ENCODE measurements at places on chromosomes 7 and 10. TPM values are rescaled to one million over a fixed set of nuclear protein-coding genes. Genes with fewer than 3 reads are reported as not detected.
A peak's percentile ranks its signal among the peaks of the same experiment; 100 is the strongest.

The RNF148 gene
- 0.51 TPM for total RNA-seq

The ADO gene
- total RNA-seq = 10.3 TPM

The EN2 gene
- under 0.01 TPM for total RNA-seq

The PNLIPRP3 gene
- total RNA-seq = under 0.01 TPM

The SORBS1 gene
- 0.77 TPM for total RNA-seq

The NOS3 gene
- total RNA-seq = 28.4 TPM

The BUB3 gene
- 148 TPM for total RNA-seq

The ODAD2 gene
- 0.26 TPM for total RNA-seq

The NUDT13 gene
- 1.3 TPM for total RNA-seq

The ITIH5 gene
- total RNA-seq = 1.0 TPM

The GARIN1A gene
- under 0.01 TPM for total RNA-seq

The TMEM236 gene
- 0.38 TPM for total RNA-seq

DNA sequence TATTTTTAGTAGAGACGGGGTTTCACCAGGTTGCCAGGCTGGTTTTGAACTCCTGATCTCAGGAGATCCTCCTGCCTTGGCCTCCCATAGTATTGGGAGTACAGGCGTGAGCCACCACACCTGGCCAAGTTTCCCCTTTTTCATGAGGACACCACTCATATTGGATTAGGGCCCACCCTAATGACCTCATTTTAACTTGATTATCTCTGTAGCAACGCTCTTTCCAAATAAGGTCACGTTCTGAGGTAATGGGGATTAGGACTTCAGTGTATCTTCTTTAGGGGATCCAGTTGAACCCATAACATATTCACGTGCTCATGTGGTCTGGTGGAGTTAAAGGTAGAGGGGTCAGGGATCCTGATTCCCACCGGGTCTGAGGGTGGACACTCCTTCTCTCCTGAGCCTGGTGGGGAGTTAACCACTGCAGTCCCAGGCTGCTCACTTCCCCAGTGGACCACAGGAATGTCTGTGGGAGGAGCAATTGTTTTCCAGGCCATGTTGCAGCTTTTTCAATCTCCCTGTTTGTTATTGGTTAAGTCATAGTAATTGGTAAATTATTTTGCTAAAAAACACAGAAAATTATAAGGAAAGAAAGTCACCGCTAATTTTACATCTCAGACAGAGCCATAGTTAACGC is 130.5 kb downstream of the GRK5 start:
- peak; percentile 49 for DNase-seq

DNA sequence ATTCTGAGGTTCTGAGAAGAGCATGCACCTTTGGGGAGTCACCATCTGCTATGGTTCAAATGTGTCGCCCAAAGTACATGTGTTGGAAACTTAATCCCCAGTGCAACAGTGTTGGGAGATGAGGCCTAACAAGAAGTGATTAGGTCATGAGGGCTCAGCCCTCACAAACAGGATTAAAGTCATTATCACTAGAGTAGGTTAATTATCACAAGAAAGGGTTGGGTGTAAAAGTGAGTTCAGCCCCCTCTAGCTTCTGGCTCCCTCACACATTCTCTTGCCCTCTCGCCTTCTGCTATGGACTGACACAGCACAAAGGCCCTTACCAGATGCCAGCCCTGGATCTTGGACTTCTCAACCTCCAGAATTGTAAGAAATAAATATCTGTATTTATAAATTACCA is 100.3 kb upstream of the C10orf90 start:
- DNase-seq = no peak

DNA sequence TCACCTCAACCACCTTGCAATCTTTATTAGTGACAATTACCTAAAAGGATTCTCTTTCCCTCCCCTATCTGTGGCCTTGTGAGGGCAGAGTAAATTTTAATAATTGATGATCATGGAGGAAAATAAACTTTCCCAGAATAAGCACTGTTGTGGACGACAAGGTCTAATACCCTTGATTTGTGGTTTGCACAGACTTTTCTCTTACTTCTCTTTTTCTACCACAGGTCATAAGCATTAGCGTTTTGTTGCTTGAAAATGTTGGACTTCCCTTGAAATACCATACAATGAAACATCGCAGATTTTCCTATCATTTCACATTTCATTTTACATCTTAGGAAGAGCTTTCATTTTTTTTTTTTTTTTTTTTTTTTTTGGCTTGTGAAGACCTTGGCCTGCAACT is 188.1 kb upstream of the TMEM72 start:
- no peak for DNase-seq

DNA sequence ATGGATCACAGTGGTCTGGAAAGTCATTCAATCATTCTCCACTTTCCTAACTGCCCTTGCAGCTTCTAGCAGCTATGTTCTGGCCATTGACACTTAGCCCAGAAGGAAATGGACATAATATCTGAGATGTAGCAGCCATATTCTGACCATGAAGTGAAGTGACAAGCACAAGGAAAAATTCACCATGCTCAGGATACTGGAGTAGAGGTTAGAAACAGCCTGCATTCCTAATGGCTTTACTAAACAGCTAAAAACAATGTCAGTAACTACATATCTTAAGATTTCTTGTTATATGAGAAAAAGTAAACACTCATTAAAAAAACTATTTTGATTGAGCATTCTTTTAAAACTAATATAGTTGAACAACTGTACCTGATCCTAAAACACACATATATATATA is 443.8 kb downstream of the MAGI2 start:
- DNase-seq = no peak

DNA sequence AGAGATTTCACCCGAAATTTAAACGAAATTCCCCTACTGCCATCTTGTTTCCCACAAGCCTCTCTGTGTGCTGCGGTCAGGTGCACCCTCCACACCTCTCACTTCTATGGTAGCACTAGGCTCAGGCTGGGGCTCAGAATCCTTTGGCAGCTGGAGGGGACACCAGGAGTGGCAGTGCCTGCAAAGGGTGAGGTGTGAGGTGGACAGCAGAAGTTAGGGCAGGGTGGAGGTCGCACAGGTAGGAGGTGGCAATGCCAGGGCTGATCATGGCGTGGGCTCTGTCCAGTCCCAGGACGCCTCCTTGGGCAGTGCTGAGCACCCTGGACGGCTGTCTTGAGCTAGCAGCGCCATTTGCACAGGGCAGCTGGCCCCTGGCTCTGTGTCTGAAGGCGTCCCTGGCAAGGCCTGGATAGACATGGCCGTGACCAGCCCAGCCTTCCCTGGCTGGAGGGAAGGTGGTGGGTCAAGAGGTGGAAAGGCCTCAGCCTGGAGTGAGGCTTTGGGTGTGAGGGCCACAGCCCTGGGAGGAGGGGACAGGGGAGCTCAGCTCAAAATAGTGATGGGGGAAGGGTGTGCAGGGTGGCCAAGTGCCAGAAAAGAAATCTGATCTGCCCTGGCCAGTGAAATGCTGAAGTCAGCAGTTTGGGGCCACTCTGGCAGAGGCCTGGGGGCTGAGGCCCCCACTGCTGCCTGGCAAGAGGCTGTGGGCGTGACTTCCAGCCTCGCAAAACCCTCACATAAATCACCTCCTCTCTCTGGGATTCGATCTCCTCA is 40.0 kb downstream of the ZCCHC24 start:
- no peak for DNase-seq

DNA sequence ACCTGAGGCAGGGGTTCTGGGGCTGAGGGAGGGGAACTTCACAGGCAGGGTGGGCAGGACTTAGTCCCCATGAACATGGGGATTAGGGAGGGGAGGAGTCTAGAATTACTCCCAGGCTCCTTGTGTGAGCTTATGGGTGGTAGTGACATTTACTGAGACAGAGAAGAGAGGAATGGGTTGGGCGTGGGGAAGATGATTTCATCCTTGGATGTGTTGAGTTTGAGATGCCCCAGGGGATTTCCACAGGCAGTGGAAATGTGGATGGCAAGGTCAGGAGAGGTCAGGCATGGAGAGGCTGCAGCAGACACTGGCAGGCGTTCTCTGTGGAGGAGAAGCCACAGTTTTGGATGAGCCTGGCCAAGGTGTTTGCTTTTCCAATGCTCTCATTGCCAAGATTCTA is 26.4 kb upstream of the GSDME start:
- DNase-seq = no peak

- no peak for DNase-seq
Observed at GRCh38 chr7:157006205-157006747, 4.2 kb downstream of the MNX1 start.

GRCh38 chr7:92794831-92795230 is 41.5 kb downstream of the CDK6 start:
- no peak for DNase-seq

GRCh38 chr7:91940171-91940570 is 491 bp upstream of the AKAP9 start:
- DNase-seq = no peak

GRCh38 chr10:124509880-124510632 is 48.4 kb downstream of the LHPP start:
- DNase-seq = no peak

- no peak for DNase-seq
Observed at GRCh38 chr10:132807621-132808049, 21.7 kb upstream of the NKX6-2 start.

- no peak for DNase-seq
Observed at GRCh38 chr7:127390186-127390816, 2.2 kb downstream of the ZNF800 start.

DNA sequence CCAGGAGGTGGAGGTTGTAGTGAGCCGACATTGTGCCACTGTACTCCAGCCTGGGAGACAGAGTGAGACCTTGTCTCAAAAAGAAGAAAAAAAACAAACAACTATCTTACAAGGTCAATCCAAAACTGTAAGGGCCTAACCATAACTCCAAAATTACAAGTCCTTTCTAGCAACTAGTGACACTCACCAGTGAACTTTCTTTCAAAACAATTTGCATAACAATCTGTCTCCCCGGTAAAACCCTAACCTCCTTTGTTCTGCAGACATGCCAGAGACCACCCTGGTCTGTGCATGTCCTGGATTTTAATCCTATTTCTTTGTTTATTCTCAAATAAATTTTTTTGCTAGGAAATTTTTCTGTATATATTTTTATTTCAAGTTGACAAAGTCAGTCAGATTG is 68.1 kb downstream of the EXOC6 start:
- no peak for DNase-seq

GRCh38 chr10:76839276-76839675 is 798.3 kb downstream of the KCNMA1 start:
- DNase-seq = no peak

GRCh38 chr10:26087666-26088065 is 128.9 kb upstream of the GAD2 start:
- DNase-seq = no peak

DNA sequence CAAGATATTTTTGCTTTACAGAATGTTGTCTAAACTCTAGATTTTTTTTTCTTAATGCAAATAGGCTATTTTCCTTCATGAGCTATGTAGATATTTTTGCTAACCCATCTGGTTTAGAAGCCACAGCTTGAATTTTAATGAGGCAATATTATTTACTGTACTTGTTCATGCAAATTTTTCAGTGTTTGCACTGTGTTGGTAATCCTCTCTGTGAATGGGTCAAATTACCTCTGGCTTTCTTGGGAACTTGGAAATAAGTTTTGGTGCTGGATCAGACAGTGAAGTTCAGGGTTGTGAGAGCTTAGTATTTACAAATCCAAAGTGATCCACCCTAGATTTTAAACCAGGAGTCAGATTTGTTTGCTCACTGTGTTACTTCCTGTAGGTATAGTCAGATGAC is 686.9 kb downstream of the NXPH1 start:
- DNase-seq = no peak

DNA sequence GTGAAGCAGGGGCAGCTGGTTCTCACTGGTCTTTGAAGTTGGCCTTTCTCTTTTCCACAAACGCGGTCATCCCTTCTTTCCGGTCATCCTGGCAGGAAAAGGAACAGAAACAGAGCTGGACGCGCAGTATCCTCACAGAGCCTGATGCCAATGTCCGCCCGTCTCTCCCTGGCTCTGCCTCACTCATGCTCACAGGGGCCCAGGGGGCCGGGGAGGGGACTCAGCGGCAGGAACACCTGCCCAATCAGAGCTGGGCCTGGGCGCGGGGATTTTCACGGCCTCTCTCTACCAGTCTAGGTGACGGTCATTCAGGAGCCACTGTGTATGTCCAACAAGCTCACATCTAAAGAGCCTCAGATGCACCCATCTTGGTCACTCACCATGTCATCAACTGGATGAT is 5.0 kb upstream of the FUOM start:
- no peak for DNase-seq

DNA sequence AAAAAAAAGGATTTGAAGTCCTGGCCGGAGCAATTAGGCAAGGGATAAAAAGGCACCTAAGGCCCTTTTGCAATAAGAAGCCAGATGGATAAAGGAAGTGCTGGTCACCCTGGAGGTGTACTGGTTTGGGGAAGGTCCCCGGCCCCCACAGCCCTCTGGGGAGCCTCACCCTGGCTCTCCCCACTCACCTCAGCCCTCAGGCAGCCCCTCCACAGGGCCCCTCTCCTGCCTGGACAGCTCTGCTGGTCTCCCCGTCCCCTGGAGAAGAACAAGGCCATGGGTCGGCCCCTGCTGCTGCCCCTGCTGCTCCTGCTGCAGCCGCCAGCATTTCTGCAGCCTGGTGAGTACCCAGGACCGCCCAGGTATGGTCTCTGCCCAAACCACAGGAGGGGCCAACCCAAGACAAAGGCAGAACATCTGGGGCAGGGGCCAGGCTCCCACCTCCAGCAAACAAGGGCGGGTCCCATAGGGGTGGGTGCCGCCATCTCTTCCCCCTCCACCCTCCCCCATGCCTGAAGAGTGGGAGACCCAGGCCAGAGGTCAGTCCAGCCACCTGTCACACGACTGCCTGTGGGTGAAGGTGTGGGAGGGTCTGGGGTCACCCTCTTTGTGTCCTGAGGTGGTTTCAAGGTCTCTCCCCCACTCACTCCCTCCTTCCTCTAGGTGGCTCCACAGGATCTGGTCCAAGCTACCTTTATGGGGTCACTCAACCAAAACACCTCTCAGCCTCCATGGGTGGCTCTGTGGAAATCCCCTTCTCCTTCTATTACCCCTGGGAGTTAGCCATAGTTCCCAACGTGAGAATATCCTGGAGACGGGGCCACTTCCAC is at the start of gene PILRB:
PILRB (plus strand) TSS at position 91 of the 830 bp plus-strand sequence; CDS start at position 277, 186 bp downstream.
- DNase-seq = no peak

DNA sequence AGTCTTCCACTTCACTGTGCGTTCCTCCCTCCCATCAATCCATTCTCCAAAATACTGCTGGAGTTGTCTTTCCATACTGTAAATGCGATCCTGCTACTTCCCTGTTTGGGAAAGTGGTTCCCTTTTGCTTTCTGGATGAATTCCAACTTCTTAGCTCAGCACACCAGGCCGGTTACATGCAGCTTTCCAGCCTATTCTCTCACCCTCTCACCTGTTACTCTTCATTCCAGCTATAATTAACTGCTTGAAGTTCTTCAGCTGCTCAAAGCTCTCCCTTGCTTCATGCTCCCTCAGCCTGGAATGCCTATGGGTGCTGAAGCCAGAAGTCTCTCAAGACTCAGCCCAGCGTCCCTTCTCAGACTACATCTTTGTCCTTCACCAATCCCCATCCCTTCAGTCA is 6.0 kb upstream of the ZNRF2 start:
- DNase-seq = no peak

GRCh38 chr10:14654821-14655382 is 119.8 kb downstream of the FAM107B start:
- no peak for DNase-seq

Measured in dermis microvascular lymphatic vessel endothelial cell (primary cell).